AG09309 (cell line): ENCODE measurements at places on chromosomes 3 and 15.

DNA sequence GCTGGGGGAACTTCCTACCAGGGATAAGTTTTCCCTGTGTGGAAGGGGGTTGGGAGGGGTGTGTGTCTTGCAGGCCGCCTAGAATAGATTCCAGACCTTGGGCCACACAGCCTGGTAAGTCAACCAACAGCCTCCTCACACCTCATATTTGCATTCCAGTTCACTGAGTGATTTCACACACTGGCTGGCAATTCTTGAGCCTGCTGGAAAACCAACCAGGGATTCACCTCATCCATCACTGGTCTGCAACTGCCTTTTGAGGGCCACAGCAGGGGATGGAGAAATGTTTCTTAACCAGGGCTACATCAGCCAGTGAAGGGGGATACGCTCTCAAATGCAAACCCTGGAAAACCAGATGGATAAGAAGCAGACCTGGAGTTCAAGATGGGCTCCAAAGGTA is 2.0 kb downstream of the FSTL1 start:
- peak; percentile 76 for DNase-seq

- no peak for DNase-seq
Measured at GRCh38 chr3:106337116-106337515, 468.3 kb upstream of the CBLB start.

DNA sequence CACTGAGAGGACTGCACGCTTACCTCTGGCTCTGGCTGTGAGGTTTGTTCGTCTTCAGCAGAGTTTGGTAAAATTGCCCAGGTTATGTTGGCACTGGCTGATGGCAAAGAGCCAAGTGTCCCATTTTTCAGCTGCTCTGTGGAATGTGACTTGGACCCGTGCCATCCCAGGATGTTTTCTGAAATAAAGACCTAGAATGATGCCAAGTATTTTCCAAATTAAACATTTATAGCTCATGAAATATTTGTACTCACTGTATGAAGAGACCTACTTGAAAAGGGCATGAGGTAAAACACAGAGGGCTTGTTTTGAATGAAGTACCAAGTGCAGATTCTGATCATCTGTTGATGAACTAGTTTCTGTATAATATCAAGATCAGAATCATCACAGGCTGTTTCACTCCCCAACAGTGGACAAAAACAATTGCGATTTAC is 200.5 kb downstream of the STT3B start:
- DNase-seq, result no peak

DNA sequence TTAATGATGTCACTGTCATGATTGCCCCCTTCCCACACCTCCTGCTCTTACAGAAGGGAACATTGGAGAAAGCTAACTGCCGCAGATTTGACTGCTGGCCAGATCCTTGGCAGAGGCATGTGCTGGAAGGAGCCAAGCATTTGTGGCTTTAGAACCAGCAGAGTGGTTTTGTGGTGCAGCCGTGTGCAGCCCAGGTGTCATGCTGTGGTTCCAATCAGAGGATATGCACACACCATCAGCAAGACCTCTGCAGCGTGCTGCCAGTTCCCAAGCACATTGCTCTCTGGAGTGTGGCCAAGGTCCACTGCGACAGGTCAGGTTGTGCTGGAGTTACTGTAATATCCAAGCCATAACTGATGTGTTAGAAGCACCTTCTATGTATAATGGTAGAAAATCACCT is 61.6 kb downstream of the OTOL1 start:
- no peak for DNase-seq

GRCh38 chr3:55622116-55622515 is 135.0 kb upstream of the WNT5A start:
- no peak for DNase-seq

DNA sequence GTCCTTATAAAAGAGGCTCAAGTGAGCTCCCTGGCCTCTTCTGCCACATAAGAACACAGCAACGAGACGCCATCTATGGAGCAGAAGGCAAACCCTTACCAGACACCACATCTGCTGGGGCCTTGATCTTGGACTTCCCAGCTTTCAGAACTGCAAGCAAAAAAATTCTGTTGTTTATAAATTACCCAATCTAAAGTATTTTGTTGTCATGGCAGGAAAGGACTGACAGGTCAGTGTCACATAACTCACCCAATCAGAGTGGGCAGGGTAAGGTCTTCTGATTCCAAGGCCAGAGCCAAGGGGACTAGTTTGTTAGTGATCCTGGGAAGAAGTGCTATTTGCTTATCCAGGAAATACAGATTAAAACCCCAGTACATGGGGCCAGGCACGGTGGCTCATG is 98.9 kb downstream of the HMG20A start:
- DNase-seq, result no peak

DNA sequence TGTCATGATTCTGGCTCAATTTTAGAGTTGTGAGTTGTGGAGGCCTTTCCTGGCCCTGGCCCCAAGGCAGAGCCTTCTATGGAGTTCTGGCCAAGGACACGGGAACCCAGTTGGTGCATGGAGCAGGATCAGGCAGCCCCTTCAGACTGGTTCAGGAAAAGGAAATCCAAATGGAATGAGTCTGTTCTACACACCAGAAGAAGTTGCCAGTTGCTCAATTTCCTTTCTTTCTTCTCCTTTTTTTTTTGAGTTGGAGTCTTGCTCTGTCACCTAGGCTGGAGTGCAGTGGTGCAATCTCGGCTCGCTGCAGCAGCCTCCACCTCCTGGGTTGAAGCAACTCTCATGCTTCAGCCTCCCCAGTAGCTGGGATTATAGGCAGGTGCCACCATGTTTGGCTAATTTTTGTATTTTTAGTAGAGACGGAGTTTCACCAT is 28.9 kb upstream of the BHLHE40 start:
- no peak for DNase-seq
